ENCODE measurements at places on chromosomes 7 and 10.

- no peak for DNase-seq
Measured at GRCh38 chr10:132554991-132555647, 17.5 kb downstream of the INPP5A start.

DNA sequence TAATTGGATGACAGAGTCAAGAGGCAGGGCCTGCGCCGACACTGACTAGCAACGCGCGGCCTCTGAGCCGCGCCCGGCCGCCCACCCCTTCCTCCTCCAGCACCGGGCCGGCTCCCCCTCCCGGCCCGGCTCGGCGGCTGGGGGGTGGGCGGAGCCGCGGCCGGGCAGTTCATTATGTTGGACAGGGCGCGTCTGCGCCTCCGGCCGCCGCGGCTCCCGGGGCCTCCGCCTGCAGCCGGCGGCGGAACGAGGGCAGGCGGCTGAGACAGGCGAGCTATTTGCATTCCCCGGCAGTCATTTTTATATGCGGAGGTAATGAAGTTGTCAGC lies 106.7 kb downstream of the SNX10 start:
- DNase-seq, result peak; percentile 33

GRCh38 chr10:129951101-129951969 lies 12.7 kb downstream of the EBF3 start:
- DNase-seq, result no peak

DNA sequence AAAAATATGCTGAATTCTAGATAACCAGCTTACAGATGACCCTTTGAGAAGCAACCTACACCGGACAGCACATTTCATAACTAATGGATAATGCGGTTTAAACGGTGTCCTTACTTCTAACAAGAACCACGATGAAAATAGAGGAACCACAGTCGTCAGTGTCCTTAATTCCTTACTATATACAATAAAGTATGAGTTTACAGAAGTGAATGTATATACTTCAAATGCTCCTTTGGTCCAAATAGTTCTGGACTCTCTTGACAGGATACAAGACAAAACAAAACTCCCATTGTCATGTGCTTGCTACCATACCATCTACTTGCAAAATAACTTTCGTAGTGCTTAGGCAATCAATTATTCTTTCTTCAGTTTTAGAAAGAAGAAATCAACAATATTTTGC lies 2.4 kb downstream of the NAMPT start:
- no peak for DNase-seq

DNA sequence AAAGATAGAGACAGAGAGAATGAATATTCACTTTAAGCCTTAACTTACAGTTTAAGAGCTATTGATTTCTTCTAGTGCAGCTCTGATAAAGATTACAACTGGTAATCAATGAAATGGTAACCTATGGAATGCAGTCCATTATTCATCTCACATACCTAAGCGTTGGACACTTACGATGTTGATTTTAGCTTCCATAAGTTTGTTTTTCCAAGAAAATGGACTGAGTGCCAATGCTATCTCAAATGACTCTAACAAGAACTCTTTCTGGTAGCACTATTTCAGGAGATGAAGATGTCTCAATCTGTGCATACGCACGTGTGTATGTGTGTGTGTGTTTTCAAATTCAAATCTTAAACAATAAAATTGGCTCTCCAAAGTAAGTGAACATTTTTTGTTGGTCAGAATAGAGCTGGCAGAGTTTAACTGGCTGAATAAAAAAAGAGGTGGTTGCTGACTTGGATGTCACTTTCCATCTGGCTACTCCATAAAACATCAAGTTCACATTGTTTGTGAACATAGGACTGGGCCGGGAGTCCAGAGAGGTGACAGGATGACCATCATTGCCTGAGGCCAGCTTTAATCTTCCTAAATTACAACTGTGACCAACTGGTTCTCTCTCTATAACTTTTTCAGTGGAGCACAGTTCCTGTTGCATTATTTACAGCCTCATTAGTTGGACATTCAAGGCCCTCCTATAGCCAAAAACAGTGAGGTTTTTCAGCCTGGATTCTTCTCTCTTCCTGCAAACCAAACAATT lies 106.9 kb upstream of the CSTF2T start:
- DNase-seq, result no peak

Data from stimulated activated CD4-positive, alpha-beta T cell treated with anti-CD3 and anti-CD28 coated beads, Interleukin-12 subunit alpha, Interleukin-12 subunit beta, amount 100 ng/mL, for 4 hours (primary cell).